NCI-H1092 (cell line): ENCODE measurements at places on chromosomes 3 and 15.

DNA sequence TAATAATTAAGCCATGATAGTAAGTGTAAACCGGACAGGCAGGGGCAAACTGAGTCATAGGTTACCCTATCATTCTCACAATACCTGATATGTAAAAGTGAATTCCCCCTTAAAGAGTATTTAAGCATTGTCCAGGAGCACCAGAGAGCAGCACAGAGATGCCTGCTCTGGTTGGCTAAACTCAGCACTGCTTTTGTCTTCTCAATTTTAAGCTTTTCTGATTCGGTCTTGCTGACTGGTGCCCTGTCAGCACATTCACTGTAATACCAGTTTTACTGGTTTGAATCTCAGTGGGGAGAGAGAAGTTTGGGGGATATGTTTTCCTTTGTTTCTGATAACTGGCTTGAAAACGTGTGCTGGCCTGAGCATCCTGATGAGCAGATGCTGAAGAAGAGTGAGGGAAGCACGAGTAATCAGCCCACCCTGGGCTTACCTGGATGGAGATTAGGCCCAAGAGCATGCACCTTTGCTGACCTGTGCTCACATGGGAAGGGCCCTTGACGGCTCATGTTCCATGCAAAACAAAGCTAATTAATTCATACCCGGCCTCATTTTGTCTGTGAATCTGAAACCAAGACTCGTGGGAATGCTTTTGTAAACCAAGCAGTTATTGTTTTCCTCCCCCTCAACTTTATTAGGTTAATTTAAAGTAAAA is 208.5 kb upstream of the MRPL3 start:
- DNase-seq, result no peak

DNA sequence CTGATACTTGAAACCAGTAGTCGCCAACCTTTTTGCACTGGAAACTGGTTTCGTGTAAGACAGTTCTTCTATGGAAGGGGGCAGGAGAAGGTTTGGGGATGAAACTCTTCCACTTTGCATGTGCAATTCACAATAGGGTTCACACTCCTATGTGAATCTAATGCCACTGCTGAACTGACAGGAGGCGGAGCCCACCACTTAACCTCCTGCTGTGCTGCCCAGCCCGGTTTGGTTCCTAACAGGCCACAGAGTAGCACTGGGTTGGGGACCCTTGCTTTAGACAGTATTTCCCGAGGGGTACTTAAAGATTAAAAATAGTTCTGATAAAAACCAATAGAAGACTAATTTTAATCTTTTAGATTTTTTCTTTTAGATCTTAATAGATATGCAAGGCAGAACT is 11.1 kb downstream of the TFG start:
- no peak for DNase-seq

DNA sequence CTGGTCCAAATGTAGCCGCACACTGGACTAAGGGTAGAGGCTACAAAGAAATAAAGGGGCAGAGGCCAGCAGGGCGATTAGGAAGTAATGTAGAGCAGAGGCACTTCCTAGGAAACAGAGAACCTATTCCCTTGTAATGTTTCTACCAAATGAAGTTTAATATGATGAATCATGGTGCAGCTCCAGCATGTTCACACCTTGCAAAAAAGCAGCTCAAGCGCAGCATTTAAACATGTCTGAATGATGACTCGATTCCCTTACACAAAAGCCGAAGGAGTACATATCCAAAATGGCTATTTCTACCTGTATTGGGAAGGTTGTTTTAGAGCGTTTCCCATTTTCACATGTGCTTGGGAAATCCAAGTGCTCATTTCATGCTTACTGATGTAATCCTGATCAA is 204.8 kb downstream of the MECOM start:
- DNase-seq, result no peak

GRCh38 chr3:33277193-33277882 is at the start of gene FBXL2:
TSS of gene FBXL2 (plus strand) at chr3:33277442. CDS start at chr3:33277513, 71 bp downstream.
- DNase-seq, result peak; percentile 55

DNA sequence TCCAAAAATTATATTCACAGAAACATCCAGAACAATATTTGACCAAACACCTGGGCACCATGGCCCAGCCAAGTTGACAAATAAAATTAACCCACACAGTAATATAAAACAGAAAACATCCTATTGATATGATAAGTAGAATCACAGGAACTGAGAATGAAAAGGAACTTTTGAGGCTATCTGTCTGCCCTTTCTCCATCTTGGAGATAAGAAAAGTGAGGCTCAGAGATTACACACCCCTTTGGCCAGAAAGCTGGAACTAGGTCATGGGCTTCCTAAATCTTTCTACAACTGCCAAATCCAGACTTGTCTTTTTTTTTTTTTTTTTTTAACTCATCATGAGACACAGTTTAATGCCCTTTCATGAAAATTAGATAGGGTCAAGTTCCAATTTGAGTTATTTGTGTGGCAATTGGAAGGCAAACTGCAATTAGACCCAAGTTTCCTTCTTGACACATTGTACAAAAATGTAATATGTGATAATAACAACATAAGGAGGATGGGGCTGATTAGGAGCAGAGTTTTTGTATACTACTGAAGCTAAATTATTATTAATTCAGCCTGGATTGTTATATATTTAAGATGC is 137.2 kb downstream of the RPL22L1 start:
- no peak for DNase-seq

- DNase-seq, result no peak
Measured at GRCh38 chr3:160135851-160136250, 89.4 kb upstream of the C3orf80 start.

- no peak for DNase-seq
Measured at GRCh38 chr3:55669133-55669532, 182.0 kb upstream of the WNT5A start.

GRCh38 chr3:158711886-158712285 is 20.4 kb downstream of the RARRES1 start:
- no peak for DNase-seq

DNA sequence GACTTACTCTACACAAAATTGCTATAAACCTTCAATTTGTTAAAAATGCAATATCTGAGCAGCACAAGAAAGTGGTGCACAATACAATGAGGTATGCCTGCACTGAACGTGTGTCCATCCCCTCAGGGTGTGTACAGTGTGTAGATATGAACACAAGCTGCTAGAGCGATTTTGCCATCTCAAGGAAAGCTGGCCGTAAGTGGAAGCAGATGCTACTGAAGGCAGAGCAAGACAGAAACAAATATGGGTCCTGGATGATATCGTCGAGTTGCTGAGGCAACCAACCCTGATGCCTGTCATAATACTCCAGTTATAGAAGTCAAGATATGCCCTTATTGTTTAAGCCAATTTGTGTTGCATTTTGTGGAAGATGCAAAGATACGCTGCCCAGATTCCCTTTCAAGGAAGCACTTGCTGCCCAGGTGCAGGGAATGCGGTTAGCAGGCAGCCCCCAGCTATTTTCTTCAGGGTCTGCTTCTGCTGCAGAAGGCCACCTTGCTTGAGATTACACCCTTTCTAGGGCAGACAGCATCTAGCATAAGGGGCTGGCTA is 25.8 kb upstream of the EHHADH start:
- DNase-seq, result no peak

DNA sequence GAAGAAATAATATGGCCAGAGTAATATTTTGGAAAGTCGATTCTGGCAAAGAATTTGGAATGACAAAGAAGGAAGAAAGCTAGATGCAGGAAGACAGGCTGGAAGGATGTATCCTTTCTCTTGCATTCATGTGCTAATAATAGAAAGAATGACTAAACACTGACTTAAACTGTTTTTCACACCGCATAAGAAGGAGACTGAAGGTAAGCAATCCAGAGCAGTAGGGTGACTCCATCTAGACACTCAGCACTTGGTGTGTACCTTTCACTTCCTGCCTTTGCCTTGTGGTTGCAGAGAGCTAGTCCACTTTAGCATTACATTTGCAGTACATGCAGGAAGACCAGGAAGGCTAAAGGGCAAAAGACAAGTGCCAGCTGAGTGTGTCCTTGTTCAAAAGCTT is 234.6 kb downstream of the RBMS3 start:
- DNase-seq, result no peak

GRCh38 chr15:25785641-25786025 is 77.5 kb downstream of the ATP10A start:
- no peak for DNase-seq

GRCh38 chr15:75712668-75713337 is at the start of gene CSPG4:
TSS of gene CSPG4 (minus strand) at chr15:75712848. CDS start at chr15:75712755, 93 bp downstream.
- no peak for DNase-seq

DNA sequence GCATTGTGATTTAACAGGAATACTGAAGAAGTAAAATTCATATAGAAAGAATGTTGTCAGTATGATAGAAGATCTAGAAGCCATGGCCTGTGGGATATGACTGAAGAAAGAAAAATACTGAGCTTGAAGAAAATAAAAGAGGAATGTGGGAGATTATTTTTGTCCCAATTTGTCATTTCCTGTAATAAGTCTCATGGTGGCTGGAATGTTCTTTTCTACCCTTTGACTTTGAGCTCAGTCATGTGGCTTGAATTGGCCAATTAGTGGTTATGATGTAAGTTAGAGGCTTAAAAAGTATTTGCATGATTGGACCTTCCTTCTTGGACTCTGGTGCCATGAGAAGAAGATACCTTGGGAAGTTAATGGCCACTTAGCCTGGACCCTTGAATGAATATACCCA is 14.1 kb downstream of the APH1B start:
- no peak for DNase-seq

- no peak for DNase-seq
Measured at GRCh38 chr15:80636675-80637074, 58.4 kb upstream of the ABHD17C start.

DNA sequence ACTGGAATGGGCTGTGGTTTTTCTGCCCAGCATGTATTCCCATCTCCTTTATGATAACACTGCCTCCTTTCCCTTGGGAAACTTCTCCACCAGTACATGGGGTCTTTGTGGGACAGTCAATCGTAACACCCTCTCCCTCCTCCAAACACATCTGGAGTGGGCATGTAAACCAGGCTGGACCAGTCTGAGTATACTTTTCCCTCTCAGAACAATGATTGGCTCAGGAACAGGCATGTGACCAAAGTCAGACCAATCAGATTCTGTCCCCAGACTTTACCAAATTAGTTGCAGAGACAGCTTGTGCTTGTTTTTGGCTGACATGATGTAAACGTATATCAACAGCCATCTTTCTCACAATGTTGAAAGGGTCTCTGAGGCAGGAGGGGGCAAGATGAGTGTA is 97.1 kb upstream of the CRBN start:
- DNase-seq, result no peak

DNA sequence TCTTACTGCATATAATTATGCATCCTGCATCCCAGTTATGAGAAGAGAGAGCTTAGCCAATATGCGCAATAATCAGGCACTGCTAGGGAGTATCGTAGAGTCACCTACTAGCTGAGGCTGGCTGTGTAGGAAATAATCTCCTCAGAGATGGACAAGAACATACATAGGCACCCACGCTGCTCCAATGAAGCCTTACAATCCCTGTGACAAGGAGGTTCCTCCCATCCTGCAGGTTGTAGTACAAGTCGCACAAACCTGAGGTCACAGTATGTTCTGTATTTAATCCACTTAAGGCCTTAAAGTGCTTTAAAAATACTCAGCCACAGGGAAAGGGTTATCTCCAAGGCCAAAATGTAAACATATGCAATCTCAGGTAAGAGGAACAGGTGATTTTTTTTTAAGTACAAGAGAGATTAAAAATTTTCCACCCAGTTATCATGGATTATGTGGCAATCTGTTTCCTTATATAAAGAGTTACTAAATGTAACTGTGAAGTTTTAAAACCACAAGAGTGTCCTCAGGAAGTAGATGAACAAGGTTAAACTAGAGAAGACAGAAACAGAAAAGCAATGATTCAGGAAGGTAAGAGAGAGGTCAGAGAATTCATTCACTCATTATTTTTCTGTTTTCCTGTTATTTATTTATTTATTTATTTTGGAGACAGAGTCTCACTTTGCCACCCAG is 7.5 kb upstream of the COLQ start:
- DNase-seq, result no peak

GRCh38 chr3:40417845-40418543 is 31.0 kb downstream of the ENTPD3 start:
- no peak for DNase-seq

- no peak for DNase-seq
Measured at GRCh38 chr15:28100516-28101195, 1.5 kb upstream of the OCA2 start.

DNA sequence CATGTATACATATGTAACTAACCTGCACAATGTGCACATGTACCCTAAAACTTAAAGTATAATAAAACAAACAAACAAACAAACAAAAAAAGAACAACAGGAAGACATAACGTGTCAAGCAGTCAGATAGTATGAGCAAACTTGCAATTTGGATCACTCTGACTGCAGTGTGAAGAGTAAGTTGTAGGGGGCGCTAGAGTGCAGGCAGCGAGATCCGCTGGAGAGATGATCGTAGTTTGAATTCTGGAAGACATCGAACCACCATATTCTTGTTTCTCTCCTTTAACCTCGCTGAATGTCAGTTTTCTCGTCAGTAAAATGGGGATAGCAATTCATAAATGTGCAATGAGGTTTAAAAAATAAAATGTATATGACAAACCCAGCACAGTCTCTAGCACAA is 165.2 kb upstream of the LMCD1 start:
- no peak for DNase-seq

- DNase-seq, result no peak
Measured at GRCh38 chr3:65334045-65334665, 646.4 kb upstream of the ADAMTS9 start.

DNA sequence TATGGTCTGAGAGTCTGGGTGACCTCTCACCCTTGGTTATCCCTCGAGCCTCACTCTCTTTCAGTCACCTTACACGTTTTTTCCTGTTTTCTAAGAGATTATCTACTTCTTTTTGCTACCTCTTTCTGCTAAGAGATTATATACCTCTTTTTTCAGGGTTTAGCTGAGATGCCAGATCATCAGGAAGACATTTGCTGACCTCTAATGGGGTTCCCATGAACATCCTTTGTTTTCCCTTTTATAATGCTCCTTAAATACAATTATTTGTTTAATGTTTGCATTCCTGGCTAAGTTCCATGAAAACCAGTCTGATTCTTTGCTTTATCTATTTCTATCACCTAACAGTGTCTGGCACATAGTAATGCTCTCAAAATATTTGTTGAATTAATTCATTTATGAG is 39.6 kb downstream of the LEKR1 start:
- DNase-seq, result no peak

GRCh38 chr3:191030491-191030890 is 168.0 kb upstream of the GMNC start:
- no peak for DNase-seq

GRCh38 chr3:171054921-171055320 is 28.4 kb upstream of the SLC2A2 start:
- no peak for DNase-seq
